NCI-H1436 treated with DMSO at 0.1 percent for 48 hours (cell line): ENCODE measurements at places on chromosomes 12 and 14.

GRCh38 chr14:23804817-23805216 is 148.8 kb upstream of the DHRS4 start:
- no peak for DNase-seq

GRCh38 chr12:117506333-117506732 is 144.9 kb upstream of the NOS1 start:
- no peak for DNase-seq

DNA sequence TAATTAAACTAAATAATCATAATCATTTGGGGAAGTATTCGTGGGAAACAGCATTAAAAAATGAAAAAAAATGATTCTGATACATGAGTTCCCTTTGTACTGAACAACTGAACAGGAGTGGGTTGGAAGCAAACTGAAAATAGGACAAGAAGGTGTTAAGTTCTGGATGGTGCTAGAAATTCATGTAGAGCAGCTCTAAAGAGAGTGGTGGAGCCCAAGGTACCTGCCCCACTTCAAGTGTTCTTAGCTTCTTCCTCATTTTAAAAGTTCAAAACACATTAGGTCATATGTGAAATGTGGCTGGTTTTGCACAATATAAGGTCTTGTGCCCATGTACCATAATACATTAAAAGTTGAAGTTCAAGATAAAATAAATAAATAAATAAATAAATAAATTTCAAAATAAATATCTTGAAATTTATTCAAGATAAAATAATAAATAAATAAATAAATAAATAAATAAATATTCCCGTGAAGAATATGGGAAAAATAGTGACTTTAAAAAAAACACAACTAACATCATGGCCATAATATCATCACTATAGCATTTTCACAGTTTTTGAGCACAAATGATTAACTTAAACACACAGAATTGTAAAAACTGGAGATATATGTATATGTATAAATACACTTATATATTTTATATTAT is 191.5 kb upstream of the PRKD1 start:
- no peak for DNase-seq

- DNase-seq = no peak
Observed at GRCh38 chr14:55248411-55248810, 22.8 kb upstream of the FBXO34 start.

- DNase-seq = no peak
Observed at GRCh38 chr12:108853981-108854446, 3.4 kb downstream of the SSH1 start.

GRCh38 chr12:50542448-50542847 is 37.7 kb downstream of the DIP2B start:
- no peak for DNase-seq

GRCh38 chr12:47755655-47756562 is 2.8 kb downstream of the RAPGEF3 start:
- DNase-seq = no peak

DNA sequence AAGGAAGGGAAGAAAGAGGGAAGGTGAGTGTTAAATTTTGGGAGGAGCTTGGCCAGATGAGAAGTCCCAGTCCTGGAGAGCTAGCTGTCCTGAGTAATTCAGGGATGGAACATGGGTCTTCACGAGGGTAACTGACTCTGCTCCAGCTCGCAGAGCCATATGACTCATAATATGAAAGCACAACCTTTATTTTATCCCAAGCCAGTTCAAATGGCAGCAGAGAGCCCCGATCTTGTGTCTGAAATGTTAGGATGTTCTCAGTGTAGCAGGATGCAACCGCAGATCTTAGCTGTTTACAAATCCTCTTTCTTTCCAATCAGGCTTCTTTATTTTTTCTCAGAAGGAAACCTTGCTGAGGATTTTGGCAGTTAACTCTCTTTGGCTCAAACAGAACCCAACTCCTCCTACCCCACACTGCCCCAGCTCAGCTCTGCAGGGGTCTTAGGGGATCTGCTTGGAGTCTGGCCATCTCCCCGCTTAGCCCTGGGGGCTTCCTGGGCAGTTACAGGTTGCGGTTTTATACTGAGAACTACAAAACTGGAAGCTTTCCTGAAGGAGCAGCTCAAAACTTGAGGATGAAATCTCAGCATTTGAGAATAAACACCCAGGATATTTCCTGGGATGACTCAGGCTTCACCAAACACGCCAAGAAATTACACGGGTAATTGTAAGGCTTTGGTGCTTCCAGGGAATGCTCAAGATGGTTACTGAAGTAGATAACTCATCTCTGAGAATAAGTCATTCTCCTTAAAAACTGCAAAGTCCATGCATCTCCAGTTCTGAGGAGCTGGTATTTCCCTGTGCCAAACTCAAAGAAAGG is 92.5 kb downstream of the VCPKMT start:
- DNase-seq = no peak

DNA sequence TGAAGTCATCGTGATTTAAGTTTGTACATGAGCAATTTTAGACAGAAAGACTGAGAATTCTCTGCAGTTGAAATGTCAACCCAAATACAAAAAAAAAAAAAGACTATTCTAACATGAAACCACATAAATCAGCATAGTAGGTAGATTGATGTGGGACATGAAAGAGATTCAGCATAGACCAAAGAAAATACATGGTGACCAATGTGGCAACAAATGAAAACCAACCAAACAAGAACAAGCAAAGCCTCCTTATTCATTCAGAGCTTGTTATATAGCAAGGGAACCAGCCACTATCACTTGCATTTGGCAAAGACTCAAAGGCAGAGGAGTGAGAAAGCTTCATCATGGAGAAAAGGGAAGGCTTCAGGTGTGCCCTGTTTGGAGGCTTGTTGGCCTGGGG is 144.4 kb upstream of the TMPO start:
- DNase-seq = no peak
